Stimulated activated CD8-positive, alpha-beta memory T cell treated with anti-CD3 and anti-CD28 coated beads, Interleukin-15, amount 100 ng/mL, for 4 hours (primary cell): ENCODE measurements at places on chromosomes 6 and 20.

GRCh38 chr6:149761438-149761837 is 11.9 kb downstream of the PCMT1 start:
- no peak for DNase-seq

- DNase-seq: no peak
Observed at GRCh38 chr6:110398778-110399177, 16.6 kb downstream of the DDO start.

DNA sequence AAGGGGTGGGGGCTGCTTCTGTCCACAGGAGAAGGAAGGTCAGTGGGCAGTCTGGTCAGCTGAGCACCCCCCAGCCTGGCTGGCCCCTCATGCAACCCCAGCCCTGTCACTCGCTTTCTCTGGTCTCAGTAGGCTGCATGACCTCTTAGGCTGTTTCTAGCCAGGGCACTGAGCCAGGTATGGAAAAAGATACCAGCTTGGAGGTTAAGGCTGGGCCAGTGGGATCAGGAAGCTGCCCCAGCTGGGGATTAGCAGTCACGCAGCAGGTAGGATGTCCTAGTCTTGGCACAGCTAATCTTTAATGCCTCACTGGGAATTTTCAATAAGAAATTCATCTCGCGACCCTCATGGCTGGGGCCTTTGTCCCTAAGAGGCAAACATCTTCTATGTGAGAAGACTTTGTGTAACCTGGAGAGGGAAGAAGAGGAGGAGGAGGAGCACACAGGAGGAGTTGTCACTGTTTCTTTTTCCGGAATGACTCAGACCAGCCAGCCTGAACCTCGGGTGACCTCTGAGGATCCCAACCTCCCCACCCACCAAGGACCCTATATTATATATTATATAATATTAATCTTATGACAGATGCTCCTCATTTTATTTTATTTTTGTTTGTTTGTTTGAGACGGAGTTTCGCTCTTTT is 2.4 kb upstream of the BPIFA2 start:
- DNase-seq: no peak

DNA sequence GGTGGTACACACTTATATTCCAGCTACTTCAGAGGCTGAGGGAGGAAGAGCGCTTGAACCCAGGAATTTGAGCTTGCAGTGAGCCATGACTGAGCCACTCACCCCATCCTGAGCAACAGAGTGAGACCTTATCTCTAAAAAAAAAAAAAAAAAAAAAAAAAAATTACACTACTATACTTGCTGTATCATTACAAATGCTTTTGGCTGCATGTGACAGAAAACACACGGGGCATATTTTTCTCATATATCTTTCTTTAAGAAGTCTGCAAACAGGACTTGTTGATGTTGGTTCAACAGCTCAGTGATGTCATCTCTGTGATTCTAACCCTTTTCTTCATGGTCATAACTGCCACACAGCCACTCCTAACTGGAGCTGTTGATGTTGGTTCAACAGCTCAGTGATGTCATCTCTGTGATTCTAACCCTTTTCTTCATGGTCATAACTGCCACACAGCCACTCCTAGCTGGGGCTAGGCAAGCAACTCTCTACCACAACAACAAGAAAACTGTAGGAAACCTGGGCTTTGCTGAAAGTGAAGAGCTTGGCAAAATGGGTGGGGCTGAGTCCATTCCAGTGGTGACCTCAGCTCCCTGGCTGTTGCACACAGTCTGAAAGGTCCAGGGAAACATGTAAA is 19.8 kb downstream of the MTFR2 start:
- DNase-seq: no peak

DNA sequence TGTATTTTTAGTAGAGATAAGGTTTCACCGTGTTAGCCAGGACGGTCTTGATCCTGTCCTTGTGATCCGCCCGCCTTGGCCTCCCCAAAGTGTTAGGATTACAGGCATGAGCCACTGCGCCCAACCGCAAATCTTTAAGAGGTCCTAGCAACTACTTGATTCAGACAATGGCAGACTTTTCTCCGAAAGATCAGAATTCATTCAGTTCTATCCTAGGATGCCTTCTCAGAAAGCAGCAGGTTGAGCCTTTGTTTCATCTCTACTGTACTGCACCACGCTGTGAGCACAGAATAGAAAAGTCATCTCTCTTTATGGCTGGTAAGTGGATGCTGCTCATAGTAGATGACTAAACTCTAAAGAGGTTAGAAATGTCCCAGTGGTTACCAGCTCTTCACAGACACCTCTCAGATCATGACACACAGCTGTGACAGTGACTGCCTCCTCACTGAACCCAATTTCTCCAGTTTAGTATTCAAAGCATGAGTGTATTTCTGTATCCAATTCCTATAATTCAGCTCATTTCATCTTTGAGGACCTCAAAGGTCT is 6.0 kb upstream of the HSF2 start:
- no peak for DNase-seq

GRCh38 chr6:162226803-162227202 is 500.8 kb downstream of the PRKN start:
- DNase-seq: no peak

DNA sequence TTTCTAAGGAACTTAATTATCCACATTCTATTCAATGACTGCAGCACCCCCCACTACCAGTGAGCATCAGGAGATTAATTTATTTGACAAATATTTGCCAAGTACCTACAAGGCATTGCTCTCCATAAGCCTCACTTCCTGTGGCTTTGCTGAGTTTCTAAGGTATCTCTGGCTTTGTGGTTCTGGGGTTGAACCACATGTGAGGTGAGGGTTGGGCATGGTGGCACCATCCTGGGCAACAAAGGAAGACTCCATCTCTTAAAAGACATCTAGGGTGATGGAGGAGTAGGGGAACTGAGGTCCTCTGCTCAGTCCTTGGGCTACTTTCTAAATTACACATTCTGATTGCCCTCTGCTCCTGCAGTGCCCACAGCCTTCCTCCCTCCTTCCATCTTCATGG is 25.5 kb upstream of the WFDC2 start:
- no peak for DNase-seq

DNA sequence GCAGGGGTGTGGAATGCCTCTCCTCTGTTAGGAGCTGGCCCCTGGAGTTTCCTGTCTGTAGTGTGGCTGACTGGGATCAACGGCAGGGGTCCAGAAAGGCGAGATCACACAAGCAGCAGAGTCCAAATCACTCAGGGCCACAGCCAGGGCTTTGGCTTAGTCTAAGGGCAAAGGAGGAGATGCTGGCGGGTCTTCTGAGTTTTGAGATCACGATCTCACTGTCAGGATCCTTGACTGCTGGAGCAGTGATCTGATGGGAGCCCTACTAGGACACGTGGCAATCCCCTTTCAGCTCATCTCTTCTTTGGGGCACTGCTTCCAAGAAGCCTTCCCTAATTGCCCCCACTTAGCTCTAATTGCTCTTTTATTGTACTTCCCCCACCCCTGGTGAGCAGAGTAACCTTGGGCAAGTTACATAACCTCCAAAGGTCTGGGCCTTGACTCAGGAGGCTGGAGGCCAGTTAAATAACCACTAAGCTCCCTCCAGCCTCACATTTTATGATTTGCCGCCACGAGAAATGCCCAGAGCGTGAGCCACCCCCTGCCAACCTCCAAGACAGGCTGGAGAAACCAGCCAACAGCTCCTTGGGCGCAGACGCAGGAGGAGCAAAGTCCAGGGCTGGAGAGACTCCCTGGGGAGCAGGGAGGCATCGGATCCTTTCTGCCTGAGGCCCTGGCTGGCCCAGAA is 12.0 kb downstream of the KCNK5 start:
- no peak for DNase-seq

- no peak for DNase-seq
Observed at GRCh38 chr6:33205191-33206026, 954 bp downstream of the HSD17B8 start.

- DNase-seq: no peak
Observed at GRCh38 chr6:69825904-69826303, 29.1 kb upstream of the LMBRD1 start.

GRCh38 chr6:108171291-108171917 is 5.6 kb downstream of the NR2E1 start:
- DNase-seq: no peak

DNA sequence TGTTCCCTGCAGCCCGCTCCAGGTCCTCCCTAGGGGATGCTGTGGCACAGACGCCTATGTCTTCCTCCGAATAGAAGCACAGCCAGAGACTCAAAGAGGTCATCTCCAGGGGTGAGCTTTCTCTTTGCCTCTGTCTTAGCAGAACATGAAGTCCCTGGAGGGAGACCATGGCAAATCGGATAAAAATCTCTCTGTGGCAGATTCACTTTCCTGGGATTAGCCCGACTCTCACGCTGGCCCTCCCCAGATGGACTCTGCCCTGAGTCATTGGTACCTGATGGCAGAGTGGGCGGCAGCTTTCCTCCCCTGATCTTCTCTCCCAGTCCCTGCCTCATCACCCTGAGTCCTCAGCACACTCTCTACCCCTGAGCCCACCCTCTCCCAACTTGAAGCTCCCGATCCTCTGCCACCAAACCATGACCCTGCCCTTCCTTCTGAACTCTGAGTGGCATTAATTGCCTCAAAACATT is 58.0 kb upstream of the CCDC167 start:
- DNase-seq: no peak

GRCh38 chr20:25669826-25670422 is 26.7 kb downstream of the ZNF337 start:
- no peak for DNase-seq

DNA sequence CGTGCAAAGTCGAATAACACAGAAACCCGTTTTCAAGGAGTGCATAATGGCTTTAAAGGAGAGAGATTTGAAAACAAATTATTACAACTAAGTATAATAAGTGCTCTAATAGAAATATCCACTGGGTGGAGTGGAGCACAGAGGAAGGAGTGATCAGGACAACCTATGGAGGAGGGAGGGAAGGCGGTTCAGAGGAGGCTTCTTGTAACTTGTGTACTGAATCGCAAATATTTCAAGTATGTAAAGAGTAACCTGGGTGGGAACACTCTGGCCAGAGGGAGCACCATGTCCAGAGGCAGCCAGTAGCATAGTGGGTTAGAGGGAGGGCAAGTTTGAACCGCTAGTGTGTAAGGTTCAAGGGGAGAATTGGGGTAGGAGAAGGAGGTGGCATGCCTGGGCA is 21.6 kb upstream of the TNFAIP3 start:
- DNase-seq: no peak

- no peak for DNase-seq
Observed at GRCh38 chr6:53724501-53724900, 58.9 kb upstream of the KLHL31 start.

GRCh38 chr6:42224222-42225028 is 6.8 kb upstream of the MRPS10 start:
- DNase-seq: no peak

DNA sequence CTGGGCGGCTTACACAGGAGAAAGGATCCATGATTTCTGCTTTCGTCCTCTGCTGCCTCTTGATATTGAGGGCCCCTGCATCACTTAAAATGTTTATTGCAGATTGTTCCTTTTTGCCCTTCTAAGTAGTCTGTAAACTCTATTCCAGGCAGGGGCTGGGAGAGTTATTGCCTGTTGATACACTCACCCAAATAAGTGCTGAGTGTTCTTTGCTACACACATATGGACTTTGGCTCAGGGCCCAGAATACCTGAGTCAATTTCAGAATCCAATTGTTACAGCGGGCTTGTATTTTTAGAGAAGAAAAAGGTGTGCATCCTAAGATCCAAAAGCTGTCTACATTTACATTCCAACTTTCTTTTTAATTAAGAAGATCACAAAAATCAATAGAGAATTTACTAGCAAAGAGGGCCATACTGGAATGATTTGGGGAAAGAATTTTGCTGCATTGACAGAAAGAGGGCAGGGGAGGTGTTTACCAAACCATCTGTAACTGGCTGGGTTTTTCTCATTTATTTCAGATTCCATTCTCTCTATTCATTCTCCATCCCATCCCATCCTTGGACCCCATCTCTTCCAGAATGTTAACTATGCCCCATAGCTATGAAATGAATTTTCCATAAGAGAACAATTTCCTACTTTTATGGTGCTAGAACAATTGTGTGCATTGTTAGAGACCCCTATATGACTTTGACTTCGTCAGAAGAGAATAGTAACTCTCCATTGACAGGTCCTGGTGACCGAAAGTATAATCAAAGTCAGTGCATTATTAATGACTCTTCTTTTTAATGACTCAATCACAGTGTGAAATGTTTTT is 959.9 kb upstream of the FLRT3 start:
- no peak for DNase-seq

DNA sequence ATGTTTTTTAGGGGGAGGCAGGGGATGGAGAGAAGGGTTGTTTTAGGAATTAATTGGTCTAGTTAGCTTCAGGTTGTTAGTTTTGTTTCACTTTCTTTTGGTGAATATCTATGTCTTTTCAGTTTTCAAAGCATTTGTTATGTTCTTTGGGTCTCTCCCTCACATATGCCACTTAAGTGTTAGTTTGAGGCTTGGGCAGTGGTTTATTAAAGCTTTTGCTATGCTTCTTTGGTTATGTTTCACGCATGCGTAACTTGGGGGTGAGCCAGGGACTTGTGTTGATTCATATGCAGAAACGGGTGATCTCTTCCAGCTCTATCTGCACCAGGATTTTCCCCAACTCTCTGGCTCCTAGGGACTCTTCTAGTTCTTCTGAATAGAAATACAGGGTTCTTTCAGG is 11.4 kb upstream of the MMS22L start:
- no peak for DNase-seq

GRCh38 chr6:153980171-153980570 is 58.9 kb upstream of the OPRM1 start:
- DNase-seq: no peak

DNA sequence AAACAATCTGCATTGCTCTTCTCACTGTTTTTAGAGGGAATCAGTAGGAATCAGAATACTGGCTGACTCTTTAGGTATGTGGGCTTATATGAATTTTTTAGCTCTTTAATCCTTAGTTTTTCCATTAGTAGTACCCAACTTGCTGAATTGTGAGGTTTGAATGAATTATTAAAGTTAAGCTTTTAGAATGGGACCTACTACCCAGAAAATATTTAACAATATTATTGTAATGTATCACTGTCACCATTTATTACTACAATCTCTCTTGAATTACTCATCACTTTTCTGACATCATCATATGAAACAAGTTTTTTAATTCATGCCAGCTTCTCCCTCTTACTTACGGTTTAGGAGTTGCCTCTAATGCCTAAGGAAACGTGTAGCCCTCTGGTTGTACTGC is 212.7 kb downstream of the BCKDHB start:
- DNase-seq: no peak

DNA sequence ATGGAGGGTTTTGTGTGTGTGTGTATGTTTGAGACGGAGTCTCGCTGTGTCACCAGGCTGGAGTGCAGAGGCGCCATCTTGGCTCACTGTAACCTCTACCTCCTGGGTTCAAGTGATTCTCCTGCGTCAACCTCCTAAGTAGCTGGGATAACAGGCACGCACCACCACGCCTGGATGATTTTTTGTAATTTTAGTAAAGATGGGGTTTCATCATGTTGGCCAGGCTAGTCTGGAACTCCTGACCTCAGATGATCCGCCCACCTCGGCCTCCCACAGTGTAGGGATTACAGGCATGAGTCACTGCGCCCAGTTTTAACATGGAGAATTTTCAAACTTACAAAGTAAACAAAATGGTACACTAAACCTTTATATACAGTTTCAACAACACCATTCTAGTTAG is 22.8 kb downstream of the AMD1 start:
- DNase-seq: no peak
